ENCODE measurements at places on chromosomes 2 and 18.

- DNase-seq = peak; percentile 20
Observed at GRCh38 chr2:239824046-239824694, 201.0 kb downstream of the NDUFA10 start.

GRCh38 chr2:17757321-17757720, 3.4 kb downstream of the GEN1 start:
- DNase-seq = no peak

- DNase-seq = no peak
Observed at GRCh38 chr2:195509551-195509950, 147.5 kb upstream of the SLC39A10 start.

DNA sequence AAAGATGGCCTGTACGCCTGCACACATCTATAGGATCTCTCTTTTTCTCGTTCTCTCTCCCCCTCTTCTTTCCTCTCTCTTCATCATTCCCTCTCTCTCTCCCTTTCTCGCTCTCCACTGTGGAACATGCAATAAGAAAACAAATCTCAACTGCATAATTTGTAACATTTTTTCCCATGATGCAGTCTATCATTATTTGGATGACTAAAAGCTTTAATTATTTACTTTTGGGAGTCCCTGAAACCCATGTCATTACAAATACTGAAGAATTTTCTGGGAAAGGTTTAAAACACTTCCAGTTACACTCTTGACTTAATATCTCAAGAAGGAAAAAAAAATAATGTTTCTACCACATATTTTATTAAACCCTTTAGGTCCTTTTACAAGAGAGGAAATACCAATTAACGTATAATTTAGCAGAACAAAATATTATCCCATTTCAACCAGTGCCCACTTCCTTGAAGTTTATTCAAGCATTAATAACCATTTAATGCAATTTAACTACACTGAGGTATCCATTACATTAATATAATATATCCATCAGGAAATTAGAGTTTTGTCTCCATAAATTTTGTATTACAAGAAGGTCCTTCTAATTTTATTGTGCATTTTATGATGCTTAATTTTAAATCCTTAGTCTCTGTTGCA, 1615.2 kb upstream of the ACVR2A start:
- DNase-seq = no peak

DNA sequence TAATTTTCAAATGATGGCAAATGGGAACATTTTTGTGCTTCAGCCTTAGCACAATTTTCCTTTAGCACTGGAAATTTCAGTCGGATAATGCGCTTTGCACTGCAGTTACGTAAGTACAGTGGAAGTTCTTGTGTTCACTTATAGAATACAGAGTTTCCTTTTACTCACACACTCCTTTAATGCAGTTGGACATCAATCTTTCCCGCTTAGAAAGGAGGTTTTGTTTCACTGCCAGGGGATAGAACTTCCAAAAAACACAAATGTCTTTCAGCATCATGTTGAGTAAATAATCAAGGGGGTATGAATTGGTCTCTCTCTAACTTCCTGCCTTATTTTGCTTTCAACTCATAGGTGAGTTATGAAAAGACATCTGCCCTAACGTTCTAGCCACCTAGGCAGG, 63.2 kb downstream of the TGFA start:
- DNase-seq = no peak

DNA sequence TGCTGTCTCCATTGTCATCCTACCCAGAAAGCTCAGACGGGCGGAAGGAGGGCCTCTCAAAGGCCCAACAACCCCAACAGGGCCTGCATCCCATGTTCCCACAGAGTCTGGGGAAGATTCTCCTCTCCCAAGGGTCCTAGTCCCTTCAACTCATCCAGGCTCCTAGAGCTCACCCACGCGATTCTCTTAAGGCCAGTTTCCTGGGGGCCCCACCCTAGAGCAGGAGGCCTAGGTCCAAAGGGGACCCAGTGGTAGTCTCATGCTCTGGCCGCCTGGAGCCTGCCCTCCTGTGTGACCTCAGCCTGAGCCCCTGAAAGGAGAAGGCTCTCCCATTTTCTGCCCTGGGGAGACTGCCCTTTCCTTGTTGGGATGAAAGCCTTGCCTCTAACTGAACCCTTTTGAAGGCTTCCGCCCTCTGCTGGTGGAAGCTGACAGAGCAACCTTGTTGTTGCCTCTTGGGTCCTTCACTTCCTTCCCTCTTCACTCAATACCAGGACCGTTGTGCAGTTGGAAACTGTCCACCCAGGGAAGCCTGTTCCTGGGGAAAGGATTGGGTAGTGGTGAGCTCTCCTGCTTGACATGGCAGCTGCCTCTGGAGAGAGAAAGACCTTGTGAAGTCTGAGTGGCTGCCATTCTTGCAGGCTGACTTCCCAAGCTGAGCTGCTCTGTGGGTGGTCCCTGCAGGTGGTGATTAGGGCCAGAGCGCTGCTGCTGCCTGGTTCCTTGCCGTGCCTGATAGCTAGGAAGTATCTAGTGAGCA, 86.0 kb upstream of the ALPP start:
- peak; percentile 74 for DNase-seq

GRCh38 chr18:74368901-74369705, 53.5 kb downstream of the C18orf63 start:
- DNase-seq = no peak

DNA sequence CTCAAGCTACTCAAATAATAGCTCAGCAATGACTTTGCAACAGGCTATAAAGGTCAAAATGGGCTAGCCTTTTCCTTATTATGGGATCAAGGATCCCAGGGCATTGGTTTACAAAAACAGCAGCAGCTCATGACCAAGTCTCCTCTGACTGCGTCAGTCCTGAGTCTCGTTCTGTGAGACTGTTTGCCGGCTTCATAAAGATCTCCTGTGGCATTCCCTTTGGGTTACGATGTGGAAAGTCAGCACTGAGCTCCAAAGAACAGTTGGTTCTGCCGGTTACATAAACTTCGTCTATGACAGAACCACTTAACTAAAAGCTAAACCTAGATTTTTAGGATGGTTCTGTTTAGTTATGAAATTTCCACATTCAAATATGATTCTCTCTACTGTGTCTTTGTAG, 674.9 kb downstream of the ZEB2 start:
- DNase-seq = no peak

- DNase-seq = no peak
Observed at GRCh38 chr2:171316755-171317337, 116.9 kb downstream of the METTL8 start.

GRCh38 chr2:12068796-12069538, 322.5 kb downstream of the LPIN1 start:
- DNase-seq = no peak

GRCh38 chr2:228417526-228417925, 236.0 kb upstream of the SPHKAP start:
- no peak for DNase-seq

GRCh38 chr2:26164641-26165211, 8.2 kb upstream of the GAREM2 start:
- DNase-seq = no peak

DNA sequence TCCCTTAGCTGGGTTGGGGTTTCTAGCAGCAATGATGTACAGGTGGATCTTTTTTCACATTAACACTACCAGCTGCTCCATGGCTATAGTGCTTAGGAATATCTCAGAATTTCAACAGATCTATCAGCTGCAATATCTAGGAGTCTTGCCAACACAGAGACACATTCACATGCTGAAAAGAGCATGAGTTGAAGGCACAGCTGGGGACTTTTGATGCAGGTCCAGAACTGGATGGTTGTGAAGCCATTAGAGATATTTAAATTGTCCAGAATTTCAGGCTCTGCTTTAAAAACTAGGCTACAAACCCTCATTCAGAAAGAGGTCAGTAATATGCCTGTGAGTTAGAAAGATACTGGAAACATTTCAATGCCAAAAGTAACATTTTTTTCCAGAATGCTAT, 122.2 kb upstream of the CCDC195 start:
- DNase-seq = no peak

Measured in activated CD4-positive, alpha-beta T cell treated with anti-CD3 and anti-CD28 coated beads for 48 hours (primary cell).